ENCODE measurements at places on chromosomes 12 and 14. TPM values are rescaled to one million over a fixed set of nuclear protein-coding genes. Genes with fewer than 3 reads are reported as not detected.

The KCNC2 gene
- not detected for total RNA-seq

The OTX2 gene
- not detected for total RNA-seq

The TAS2R50 gene
- not detected for total RNA-seq

The PLEKHD1 gene
- 0.05 TPM for total RNA-seq

The NXPH4 gene
- 0.24 TPM for total RNA-seq

The TAC3 gene
- total RNA-seq, result not detected

The NPFF gene
- total RNA-seq, result not detected

The NRIP2 gene
- total RNA-seq, result not detected

The KLRK1 gene
- total RNA-seq, result 0.29 TPM

The TPPP2 gene
- not detected for total RNA-seq

The SLC39A9 gene
- 39.3 TPM for total RNA-seq

The KRT74 gene
- total RNA-seq, result not detected

The LUM gene
- total RNA-seq, result not detected

The TTC9 gene
- 9.5 TPM for total RNA-seq

The TMTC1 gene
- 0.15 TPM for total RNA-seq

The P2RX2 gene
- total RNA-seq, result not detected

The C12orf75 gene
- 73.7 TPM for total RNA-seq

The PTGER2 gene
- total RNA-seq, result 12.9 TPM

The CD4 gene
- total RNA-seq, result 290 TPM

The SIRT4 gene
- 2.0 TPM for total RNA-seq

The HOXC4 gene
- total RNA-seq, result not detected

The SLC4A8 gene
- 3.7 TPM for total RNA-seq

The RNASE4 gene
- total RNA-seq, result 0.70 TPM

The PROX2 gene
- total RNA-seq, result 0.19 TPM

The BMAL2 gene
- 15.2 TPM for total RNA-seq
